ENCODE measurements at places on chromosomes 7 and 10.

- DNase-seq, result no peak
Measured at GRCh38 chr10:12783293-12783692, 218.2 kb downstream of the CCDC3 start.

GRCh38 chr10:17229016-17229716 is 1.1 kb downstream of the VIM start:
- DNase-seq, result peak; percentile 95

- DNase-seq, result no peak
Measured at GRCh38 chr7:95342642-95343307, 18.4 kb upstream of the PON1 start.

DNA sequence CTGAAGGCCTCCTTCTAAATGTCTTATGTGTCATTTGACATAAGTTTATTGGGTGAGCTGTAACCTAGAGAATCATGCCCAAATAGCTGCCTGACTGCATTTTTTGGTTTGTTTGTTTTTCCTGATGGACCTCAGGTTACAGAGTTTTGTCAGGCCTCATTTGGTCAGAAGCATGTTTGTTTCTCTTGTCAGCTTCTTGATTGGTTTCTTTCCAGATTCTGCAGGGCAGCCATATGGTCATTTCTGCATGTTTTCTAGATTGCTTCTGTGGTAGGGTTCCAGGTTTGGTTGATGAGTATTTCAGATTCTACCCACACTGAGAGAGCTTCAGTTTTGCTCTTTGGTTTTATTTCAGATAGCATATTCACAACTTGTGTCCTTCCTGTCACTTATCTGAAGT is 28.0 kb downstream of the GLCCI1 start:
- no peak for DNase-seq

GRCh38 chr7:100091411-100092181 is 2.8 kb downstream of the COPS6 start:
- DNase-seq, result no peak

- no peak for DNase-seq
Measured at GRCh38 chr7:28919510-28919909, 38.6 kb downstream of the TRIL start.

DNA sequence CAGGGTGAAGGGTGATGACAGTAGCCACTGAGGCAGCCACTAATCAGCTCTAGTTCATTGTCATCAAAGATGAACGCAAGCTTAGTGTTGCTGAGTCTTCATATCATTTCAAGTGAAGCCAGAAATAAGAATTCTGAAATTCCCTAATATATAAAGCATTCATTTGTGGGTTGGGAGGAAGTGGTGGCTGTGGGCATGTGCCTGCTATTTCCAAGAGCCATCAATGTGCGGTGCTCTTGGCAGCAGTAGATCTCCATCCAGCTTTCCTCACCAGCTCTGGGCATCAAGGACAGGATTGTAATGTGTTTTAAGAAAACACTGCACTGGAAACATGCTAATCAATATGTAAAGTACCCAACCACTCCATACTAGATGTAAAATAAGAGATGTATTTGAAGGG is 202.5 kb upstream of the AHR start:
- DNase-seq, result peak; percentile 64

DNA sequence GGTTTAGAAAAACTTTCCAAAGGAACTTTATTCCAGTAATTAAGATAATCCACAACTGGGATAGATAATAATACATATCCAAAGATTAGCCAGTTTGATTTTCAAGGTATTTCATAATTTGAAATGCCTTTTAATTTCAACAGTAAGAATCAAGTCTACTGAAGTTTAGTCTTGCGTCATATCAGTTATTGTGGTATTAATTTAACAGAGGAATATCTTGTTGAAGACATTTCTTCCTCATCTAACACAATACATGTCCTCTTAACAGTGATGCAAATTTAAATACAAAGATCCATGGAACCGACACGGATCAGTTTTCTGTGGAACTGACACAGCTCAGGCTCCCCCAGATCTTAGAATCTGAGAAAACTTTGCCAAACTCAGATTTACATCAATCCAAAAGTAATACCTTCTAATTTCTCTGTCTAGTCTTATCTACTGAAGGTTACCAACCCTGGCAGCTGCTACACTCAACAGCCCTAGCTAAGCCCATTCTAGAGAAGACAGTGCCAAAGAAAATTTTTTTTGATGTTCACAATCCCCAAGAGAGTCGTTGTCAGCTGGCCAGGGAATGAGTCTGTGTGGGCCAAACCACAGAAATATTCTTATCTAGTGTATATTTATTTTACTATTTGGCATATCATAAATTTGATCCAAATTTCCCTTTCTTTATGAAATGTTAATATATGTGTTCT is 365.2 kb upstream of the MEOX2 start:
- no peak for DNase-seq

Data from suppressor macrophage (primary cell).